ENCODE measurements at places on chromosomes 4 and X.

DNA sequence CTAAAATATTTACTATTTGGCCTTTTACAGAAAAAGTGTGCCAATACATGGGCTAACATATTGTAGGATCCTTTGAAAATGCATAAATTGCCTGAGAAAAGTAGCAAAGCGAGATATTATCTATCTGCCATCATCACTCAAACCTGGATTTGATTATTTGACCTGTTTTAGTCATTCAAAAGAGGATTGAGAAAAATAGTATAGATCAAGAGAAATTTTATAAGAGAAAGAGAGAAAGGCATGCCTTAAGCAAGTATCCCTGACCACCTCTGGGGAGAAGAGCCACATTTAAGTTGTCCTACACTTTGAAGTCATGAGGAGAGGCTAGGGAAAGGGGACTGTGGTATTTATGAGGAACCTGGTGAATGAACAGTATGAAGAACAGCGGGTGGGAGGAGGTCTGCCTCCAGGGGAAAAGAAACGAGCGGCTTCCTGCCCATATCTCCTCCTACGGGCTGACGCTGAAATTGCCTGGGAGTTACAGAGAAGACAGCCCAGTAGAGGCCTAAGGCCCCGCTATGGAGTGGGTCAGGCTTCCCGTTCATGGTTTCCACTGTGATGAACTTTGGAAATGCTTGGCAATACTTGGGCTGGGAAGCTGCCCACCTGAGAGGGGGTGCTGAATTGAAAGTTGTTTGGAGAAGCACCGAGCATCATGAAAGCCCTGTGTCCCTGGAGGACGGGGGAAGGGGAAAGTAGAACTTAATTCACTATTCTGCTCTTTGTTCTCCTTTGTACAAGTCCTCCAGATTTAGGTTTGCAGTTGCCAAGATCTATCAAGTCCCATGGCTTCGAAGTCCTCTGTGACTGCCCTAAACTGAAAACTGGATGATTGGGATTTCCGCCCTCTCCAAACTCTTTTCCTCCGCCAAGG is 106.9 kb upstream of the ACSL4 start:
- DNase-seq, result no peak

DNA sequence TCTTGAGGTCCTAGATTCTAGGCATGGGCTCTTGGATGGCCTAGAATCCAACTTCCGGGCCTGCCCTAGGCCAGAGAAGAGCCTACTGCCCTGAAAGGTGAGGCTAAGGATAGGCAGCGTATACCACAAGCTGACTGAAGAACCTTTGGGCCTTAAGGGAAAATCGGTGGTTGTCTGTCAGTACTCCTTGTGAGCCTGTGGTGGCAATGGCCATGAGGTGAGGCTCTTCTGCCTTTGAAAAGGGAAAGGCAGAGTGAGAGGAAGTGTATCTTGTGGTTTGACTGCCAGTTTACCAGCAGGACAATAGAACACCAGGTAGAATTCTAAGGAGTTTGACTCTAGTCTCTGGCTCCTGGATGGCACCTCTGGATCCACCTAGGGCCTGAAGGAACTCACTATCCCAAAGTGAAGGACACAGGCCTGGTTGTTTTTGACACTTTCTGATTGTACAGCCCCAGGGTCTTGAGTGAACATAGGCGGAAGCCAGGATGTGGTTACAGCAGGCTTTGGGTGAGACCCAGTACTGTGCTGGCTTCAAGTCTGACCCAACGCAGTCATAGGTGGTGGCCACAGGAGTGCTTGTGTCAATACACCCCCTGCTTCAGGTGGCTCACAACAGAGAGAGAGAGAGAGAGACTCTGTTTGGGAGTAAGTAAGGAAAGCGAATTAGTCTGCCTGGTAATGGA is 20.9 kb downstream of the ITIH6 start:
- no peak for DNase-seq

DNA sequence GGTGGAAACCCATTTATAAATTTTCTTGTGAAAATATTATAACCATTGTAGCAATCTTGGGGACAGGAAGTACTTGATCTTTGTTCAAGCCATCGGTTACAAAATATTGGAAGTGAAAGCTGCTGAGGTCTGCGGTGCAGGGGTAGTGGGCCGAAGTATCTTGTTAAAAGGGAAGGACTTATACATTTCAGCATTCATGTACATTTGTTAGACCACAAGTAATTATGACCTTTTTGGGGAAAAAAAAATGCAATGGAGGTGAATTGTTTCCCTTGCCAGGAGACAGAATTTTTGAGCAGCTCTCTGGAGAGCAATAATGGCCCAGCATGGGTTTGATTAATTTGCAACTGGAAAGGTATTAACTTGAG is 121.3 kb downstream of the EGF start:
- no peak for DNase-seq

DNA sequence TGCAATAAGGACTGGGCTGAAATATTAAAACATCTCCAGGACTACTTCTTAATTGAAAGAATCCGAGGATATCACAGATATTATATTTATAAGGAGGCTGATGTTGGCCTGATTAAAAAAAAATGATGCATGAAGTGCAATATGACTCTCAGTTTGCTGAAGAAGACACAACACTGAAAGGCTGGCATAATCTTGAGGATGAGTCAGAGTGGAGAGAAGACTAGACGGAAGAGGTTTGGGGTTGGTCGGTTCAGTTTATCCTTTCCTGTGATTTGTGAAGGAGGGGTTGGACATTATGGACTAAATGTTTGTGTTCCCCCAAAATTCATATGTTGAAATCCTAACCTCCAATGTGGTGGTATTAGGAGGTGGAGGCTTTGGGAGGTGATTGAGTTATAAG is 170.3 kb downstream of the CORIN start:
- no peak for DNase-seq

DNA sequence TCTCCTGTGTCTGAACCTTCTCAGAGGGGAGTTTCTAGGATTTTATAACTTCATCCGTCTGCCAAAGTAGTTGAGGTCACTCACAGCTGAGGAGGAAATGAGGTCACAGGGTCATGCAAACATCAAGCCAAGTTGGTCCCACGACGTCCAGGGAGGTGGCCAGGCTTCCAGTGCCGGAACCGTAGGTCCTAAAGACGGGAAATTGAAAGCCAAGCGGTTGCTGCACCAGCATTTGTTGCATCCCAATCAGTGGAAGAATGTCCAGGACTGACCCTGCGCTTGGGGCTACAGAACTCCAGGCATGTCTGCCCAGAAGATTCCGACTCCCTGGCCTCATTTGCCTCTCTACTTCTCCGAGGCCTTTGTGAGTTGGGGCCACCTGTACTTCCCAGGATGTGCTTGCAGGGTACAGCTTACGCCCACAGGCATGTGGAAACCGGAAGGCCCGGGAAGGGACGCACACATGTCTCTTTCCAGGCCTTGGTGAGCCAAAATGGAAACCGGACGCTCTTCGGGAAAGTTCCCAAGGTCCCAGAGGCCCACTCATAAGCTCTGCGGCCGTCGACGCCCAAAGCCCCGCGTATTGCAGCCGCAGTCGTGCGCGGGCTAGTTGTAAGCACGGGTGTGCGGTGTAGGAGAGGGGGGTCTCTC is 9.3 kb downstream of the PRDM8 start:
- DNase-seq, result no peak

GRCh38 chrX:39159921-39160507 is 358.8 kb downstream of the MID1IP1 start:
- DNase-seq, result no peak

- no peak for DNase-seq
These were observed 43.0 kb upstream of the TAPT1 start for GRCh38 chr4:16269240-16269639.

DNA sequence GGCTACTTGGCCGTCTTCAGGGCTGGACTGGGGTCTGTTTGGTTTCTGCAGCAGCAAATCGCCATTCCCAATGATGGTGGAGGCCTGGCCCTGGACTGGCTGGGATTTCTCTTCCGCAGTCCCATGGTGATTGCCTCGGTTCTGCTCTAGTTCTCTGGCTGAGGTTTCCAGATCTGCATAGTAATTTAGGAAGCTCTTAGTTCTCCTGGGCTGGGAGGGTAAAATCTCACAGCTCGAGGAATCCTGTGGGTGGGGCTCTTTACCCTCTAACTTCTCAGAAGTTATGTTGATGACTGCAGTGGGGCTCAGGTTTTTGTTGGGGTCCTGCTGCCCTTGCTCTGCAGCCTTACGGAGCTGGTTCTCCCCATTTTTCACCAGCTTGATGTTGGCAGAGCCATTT is 200.6 kb downstream of the APBB2 start:
- no peak for DNase-seq

GRCh38 chr4:101763576-101763975 is 27.0 kb upstream of the BANK1 start:
- no peak for DNase-seq
